PC-3 (cell line): ENCODE measurements at places on chromosomes 2 and 18.

DNA sequence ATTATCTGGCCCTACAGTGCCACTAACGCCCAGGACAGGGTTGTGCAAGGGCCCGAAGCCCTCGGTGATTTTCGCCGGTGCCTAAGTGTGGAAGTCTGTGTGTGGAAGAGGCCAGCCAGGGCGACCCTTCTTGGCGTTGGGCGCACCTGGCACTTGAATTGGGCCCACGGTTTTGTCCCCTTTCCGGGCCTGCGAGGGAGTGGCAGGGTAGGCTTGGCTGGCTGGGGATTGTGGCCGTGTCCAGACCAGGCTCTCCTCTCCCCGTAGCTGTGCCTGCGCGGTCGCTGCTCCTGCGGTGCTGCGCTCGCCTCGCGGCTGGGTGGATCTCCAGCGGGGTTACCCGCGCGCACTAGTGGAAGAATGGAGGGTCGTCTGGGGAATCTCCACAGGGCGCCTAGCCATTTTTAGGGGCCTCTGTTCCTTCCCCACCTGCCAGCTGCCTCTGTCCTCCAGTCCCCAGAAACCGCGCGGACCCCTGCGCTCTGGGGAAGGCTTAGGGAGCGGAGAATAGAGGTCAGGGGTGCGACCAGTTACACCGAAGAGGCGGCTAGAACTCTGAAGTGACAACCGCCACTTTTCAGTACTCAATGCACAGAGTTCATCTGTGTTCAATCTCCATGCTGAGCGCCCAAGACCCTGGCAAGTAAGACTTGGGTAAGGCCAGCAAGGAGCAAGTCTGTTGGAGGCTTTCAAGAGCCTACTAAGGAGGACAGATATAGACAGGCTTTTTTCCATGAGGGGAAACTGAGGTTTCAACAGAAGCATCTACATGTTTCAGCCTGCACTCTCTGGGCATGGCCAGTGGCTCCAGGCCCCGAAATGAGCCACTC is 16.0 kb downstream of the EVX2 start:
- DNase-seq, result no peak

GRCh38 chr18:34494359-34494696 is 215.8 kb upstream of the DTNA start:
- DNase-seq, result no peak

- no peak for DNase-seq
Observed at GRCh38 chr2:28704621-28705020, 47.0 kb upstream of the PPP1CB start.

DNA sequence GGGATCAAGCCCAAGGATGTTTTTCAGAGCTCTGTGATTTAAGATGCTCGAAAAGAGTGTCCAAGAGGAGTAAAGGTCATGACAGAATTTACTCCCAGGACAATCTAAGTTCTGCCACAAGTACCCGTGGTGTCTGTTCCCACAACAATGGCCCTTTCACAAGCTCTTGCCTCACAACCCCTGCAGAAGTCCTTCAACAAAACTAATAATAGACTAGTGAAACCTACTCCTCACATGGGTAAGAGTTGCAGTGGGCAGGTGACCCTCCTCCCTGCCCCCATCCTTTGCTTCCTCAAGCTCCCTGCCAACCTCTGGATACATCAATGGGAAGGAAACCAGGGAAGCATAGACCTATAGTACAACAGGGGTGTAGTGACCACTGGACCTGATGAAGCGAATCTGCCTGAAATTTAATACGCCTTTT is 34.9 kb downstream of the PTCD3 start:
- DNase-seq, result no peak

- DNase-seq, result peak; percentile 90
Observed at GRCh38 chr2:24021122-24021998, 11.5 kb downstream of the MFSD2B start.

GRCh38 chr2:159612255-159612901 is 4.0 kb downstream of the BAZ2B start:
- no peak for DNase-seq

- DNase-seq, result peak; percentile 51
Observed at GRCh38 chr18:5424903-5425664, 118.7 kb downstream of the EPB41L3 start.

GRCh38 chr2:235049719-235050118 is 97.9 kb downstream of the SH3BP4 start:
- DNase-seq, result no peak

DNA sequence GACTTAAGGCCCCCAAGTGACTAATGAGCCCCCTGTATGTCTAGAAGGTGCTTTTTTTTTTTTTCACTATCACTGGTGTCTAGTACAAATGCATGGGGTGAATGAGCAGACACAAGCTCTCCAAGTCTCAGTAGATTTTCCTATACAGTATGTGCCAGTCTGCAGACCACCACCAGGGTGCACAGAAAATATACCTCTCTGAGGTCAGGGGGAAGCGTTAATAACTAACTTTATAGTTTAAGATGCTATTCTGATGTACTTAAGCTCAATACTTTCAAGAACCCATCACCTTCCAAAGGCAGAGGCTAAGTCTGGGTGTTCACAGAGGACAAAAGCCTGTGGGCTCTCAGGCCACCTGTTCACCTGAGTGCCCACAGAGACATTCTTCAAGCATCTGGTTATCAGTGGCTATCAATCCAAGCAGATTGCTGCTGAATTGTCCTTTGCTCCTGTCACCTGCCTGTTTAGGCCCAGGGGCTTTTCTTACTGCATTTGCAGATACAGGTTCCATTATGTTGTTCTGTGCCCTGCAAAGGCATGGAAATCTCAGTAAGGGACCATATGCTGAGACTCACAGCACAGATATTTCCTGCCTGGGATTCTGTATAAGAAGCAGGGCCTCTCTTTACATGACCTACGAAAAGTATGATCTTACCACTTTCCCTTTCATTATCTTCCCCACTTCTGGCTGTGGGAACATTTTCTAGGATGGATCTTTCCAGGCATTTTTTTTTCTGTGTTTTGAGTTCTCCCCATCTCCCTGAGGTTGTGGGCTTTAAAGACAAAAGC is 534.6 kb downstream of the TNS1 start:
- no peak for DNase-seq

- DNase-seq, result peak; percentile 75
Observed at GRCh38 chr2:38146275-38146906, 70.4 kb upstream of the CYP1B1 start.

DNA sequence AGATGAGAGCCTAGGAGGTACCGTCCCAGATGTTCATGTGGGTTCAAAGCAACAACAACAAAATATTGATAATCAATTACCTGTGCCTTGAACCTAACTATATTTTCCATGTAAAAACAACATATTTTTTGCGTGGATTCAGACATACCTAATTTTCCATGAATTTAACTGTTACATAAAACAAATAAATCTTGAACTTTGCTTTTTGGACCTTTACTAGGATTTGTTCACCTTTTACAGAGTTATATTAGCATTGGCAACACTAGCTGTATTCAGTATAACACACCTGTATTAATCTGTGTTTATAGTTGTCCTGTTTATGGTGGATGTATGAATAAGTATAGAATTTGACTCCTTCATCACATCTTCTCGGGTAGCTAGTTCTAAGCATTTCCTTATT is 115.8 kb upstream of the STON1 start:
- DNase-seq, result no peak
